ENCODE measurements at places on chromosomes 7 and 10.

DNA sequence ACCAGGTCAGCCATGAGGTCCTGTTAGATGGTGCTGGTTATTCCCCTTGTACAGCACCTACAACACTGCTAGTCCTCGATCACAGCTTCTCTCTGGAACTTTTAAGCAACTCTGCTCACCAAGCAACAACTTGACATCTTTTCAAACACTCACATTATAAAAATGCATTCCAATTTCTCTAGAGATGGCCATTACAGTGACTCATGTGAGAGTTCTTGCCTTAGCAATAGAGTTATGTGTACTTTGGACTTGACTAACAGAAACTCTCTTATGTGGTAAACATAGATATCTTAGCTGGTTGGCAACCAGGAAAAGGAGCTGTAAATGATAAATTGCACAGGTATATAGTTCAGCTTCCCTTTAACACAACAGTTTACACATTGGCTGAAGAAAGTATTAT, 122.2 kb downstream of the PDE1C start:
- peak; percentile 85 for DNase-seq

- peak; percentile 98 for DNase-seq
Measured at GRCh38 chr10:14074062-14074884, 256.5 kb downstream of the FRMD4A start.

DNA sequence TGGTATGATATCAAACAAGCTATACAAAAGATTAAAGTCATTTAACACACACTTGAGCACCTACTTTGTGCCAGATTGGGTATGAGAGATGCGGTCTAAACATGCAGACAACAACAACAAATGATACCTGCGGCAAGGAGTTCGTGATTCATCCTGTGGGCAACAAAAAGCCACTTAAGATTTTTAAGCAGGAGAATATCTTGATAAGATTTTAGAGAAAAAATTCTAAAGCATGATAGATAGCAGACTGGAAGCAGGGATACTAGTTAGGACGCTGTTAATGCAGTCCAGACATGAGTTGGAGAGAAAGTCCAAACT, 1.6 kb upstream of the KBTBD2 start:
- DNase-seq = no peak

DNA sequence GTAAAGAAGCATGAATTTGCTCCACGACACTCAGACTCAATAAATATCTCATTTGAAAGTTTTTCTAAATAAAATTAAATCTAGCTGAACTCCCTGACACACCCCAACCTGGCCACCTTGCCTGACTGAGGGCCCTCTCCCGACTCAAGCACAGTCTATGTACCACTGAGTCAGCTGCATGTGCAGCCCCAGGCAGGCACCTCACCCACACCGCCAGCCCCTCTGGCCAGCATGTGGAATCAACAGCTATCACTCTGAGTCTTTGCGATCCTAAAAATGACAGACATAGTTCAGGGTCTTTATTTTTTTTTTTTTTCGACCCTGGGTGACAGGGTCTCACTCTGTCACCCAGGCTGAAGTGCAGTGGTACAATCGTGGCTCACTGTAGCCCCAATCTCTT, 35.2 kb downstream of the OAT start:
- DNase-seq = no peak

- DNase-seq = peak; percentile 14
Measured at GRCh38 chr10:123027861-123028260, 19.1 kb downstream of the ACADSB start.

DNA sequence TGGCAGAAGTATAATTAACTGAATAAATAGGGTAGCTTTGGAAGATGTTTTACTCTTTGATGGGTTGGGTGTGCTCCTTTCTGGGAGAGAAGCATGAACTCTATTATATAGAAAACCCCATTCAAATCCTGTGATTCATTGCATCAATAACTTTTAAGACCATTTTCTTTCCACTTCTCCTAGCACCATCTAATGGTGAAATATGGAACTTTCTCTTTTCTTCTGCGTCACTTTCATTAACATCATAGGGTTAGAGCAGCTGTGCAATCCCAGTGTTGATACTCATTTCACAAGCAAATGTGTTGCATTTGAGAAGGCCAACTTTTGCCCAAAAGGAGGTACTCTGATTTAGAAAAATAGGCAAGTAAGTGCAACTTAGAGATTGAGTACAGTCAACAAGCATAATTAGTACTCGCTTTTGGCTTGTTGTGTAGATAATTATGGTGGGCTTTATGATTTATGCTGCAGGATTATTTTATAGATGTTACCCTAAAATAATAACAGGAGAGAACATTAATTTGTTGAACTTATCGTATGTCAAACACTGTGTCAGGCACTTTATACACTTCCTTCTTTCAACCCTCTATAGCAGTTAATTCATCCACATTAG, 92.9 kb downstream of the CPED1 start:
- DNase-seq = peak; percentile 69

DNA sequence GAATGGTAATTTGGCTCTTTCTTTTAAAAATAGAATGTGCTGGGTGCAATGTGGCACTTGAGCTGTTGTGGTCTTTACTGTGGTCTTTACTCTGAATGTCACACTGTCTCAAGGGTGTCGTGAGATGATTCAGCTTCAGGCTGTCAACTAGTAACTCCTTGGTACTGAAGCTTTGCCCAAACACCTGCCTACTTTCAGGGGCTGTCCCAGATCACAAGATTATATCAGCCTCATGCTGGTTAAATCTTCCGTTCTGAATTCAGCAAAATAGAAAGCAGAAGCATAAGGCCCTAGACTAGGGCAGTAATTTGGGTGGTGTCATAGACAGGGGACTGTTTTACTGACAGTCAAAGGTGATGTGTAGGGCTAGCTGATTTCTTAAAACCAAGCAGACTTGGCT, 110.9 kb downstream of the BAMBI start:
- DNase-seq = no peak

DNA sequence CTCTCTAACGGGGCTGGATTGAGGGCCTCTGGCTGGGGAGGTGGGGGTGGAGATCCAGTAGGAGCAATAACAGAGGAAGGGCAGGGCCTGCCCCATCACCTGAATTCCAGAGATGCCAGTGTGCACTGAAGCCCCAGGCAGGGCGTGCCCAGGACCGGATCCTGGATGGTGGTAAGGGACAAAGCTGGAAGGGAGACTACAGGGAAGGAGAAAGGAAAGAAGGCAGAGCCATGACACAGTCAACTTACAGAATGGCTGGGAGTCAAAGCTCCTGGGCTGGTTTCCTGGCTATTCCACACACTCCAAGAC, 666 bp downstream of the TMEM139 start:
- DNase-seq = no peak

GRCh38 chr7:50399206-50399605, 50.9 kb downstream of the FIGNL1 start:
- no peak for DNase-seq

- no peak for DNase-seq
Measured at GRCh38 chr7:68748934-68749900, 849.1 kb upstream of the AUTS2 start.

DNA sequence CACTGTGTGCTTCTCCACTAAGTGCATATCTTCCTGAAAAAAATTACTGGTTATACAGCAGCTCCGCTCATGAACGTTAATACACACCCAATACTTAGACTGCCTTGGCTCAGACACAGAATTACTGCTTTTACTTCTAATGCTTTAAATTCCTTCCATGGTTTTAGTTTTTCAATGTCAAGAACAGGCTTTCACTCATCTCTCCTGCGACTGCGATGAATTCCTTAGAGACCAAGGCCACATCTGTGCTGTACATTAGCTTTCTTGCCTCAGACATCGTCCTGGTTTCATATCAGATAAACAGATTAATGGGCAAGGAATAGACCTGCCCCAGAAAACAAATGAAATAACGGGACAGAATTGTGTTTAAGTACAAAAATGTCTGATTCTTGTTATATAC, 120.2 kb downstream of the CYP26A1 start:
- no peak for DNase-seq

- no peak for DNase-seq
Measured at GRCh38 chr7:133940368-133940767, 186.8 kb upstream of the LRGUK start.

DNA sequence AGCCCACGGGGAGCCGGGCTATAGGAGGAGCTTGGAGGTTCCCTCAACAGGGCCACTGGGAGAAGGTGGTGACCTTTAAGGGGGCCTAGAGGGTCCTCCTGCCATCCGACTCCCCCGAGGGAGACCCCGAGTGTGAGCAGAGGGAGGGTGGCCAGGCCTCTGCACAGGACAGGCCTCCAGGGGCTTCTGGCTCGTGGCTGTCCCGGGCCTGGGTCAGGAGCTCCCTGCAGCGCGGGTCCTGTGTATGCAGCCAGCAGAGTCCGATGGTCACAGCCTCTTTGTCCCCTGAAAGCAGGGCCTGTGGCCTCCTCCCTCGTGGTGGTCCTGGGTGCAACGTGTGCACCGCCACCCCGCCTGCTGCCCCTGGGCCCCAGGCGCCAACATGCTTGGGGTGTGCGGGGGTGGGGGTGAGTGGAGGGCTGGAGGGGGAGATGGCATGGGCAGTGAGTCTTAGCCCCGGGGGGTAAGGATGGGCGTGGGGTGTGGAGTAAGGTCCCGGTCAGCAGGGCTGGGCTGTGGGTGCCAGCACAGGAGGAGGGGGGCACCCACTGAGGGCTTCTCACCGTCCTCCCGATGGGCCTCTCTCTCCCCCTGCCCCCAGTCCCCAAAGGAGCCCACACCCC, 27.1 kb downstream of the UNCX start:
- DNase-seq = no peak

DNA sequence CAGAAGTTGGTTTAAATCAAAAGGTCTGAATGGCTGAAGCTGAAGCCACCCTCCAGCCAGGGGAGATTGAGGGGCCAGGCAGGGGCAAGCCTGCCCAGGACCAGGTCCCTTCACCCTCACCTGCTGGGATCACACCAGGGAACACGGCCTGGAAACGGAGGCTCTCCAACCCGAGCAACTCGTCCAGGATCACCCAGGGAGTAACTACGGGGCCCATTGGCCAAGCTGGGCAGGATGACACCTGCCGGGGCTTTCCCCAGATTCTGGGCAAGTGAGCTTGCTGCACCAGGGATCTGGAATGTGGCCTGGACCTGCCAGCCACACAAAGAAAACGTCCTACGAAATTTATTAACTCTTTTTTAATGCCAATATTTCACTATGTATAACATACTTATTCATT, 30.4 kb upstream of the PPP2R2D start:
- no peak for DNase-seq

DNA sequence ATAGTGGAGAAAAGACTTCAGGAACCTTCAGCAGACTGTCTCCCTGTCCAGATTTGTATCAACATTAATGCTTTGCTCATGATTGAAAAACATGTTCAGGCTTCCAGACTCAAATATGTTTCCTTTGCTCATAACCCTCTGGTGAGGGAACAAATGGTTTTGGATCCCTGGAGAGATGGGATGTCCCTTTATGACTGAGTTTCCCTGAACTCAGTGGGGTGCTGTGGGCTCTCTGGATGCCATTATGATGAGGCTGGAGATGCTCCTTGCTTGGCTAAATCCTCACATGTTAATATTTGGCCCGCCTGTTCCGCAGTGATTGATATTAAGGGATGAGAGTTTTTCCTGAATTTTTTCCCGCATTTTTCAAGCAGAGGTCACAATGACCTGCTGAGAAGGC, 749.4 kb downstream of the SUGCT start:
- no peak for DNase-seq

GRCh38 chr10:44566786-44567185, 181.9 kb upstream of the CXCL12 start:
- no peak for DNase-seq

DNA sequence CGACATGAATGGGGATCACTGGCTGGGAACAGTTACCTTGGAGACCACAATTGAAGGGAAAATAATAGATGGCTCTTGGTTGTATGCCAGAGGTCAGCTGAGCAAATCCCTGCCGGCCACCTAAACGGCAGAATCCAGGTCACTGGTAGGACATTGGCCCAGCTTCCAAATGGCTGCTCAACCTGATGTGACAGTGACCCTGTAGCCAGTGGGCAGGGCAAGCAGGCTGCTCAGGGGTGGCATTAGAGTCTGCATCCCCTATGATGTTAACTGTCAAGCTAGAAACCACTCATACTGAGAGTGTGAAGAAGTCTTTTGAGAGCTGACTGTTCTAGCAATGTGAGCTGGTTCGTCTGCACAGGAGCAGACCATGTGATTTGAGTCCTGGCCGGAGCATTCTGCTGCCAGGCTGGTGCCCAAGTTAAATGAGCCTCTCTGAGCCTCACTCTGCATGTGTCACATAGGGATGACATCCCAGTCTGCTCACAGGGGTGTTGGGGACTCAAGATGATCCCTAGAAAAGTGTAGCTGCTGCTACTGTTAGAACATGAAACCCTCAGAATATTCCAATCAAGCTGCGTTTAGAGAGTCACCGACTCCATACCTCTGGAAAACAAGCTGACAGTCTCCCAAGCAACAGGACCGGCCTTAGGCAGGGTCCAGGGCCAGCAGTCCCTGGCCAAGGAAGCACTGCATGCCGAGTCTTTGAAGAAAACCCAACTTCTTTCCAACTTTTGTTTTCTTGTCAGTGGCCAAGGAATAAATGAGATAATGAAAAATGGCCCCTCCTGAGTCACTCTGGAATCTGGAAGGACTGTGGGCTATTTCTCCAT, 69.7 kb downstream of the VWA2 start:
- DNase-seq = peak; percentile 68

Data from astrocyte of the hippocampus (primary cell).